ENCODE measurements at places on chromosomes 12 and 14. TPM values are rescaled to one million over a fixed set of nuclear protein-coding genes. Genes with fewer than 3 reads are reported as not detected.

TMEM30B gene
- polyA plus RNA-seq = 0.32 TPM

KLRC1 gene
- polyA plus RNA-seq = not detected

KIF21A gene
- polyA plus RNA-seq = 0.69 TPM

PTPRO gene
- polyA plus RNA-seq = 0.60 TPM

CEP128 gene
- polyA plus RNA-seq = 1.9 TPM

PPHLN1 gene
- polyA plus RNA-seq = 60.6 TPM

AICDA gene
- polyA plus RNA-seq = not detected

GLT8D2 gene
- 90.2 TPM for polyA plus RNA-seq

BCL11B gene
- polyA plus RNA-seq = not detected

NID2 gene
- polyA plus RNA-seq = 279 TPM

RAD9B gene
- 0.33 TPM for polyA plus RNA-seq

HOXC9 gene
- 1.2 TPM for polyA plus RNA-seq

SLC5A8 gene
- polyA plus RNA-seq = not detected

KLRF1 gene
- not detected for polyA plus RNA-seq

EPS8 gene
- polyA plus RNA-seq = 118 TPM

ARHGAP9 gene
- 0.98 TPM for polyA plus RNA-seq

CSRP2 gene
- 99.2 TPM for polyA plus RNA-seq

COX8C gene
- not detected for polyA plus RNA-seq

GPR137C gene
- polyA plus RNA-seq = 0.34 TPM

ENTPD5 gene
- polyA plus RNA-seq = 8.9 TPM

CLEC7A gene
- not detected for polyA plus RNA-seq

KRT6A gene
- polyA plus RNA-seq = not detected

MUCL1 gene
- polyA plus RNA-seq = not detected

SPIC gene
- not detected for polyA plus RNA-seq

SERPINA10 gene
- not detected for polyA plus RNA-seq

NFKBIA gene
- 73.2 TPM for polyA plus RNA-seq

USP44 gene
- 1.2 TPM for polyA plus RNA-seq

WNT1 gene
- not detected for polyA plus RNA-seq

SNRNP35 gene
- polyA plus RNA-seq = 7.5 TPM

RTL1 gene
- not detected for polyA plus RNA-seq

BIN2 gene
- polyA plus RNA-seq = not detected

MAP1LC3B2 gene
- polyA plus RNA-seq = 2.5 TPM

TSPAN11 gene
- polyA plus RNA-seq = 0.44 TPM

HPD gene
- polyA plus RNA-seq = not detected

ASB2 gene
- 0.06 TPM for polyA plus RNA-seq

KRT85 gene
- polyA plus RNA-seq = not detected

ZBTB1 gene
- 32.7 TPM for polyA plus RNA-seq

CCDC175 gene
- not detected for polyA plus RNA-seq

BLTP3B gene
- polyA plus RNA-seq = 11.9 TPM

SYNDIG1L gene
- not detected for polyA plus RNA-seq

BRF1 gene
- 5.8 TPM for polyA plus RNA-seq

ZDHHC22 gene
- polyA plus RNA-seq = not detected

PLEKHG7 gene
- polyA plus RNA-seq = not detected

FAM186B gene
- 0.12 TPM for polyA plus RNA-seq

FZD10 gene
- not detected for polyA plus RNA-seq

TMTC1 gene
- 21.8 TPM for polyA plus RNA-seq

PMCH gene
- polyA plus RNA-seq = not detected

GLIPR1L2 gene
- polyA plus RNA-seq = 0.21 TPM

KRT79 gene
- not detected for polyA plus RNA-seq

Measured in BJ (cell line).